ENCODE measurements at places on chromosomes 1 and 21. TPM values are rescaled to one million over a fixed set of nuclear protein-coding genes. Genes with fewer than 3 reads are reported as not detected.

Gene TNFSF18
- 0.60 TPM for total RNA-seq

Gene RAP1GAP
- 0.23 TPM for total RNA-seq

Gene CTSK
- total RNA-seq: 38.4 TPM

Gene TTC24
- total RNA-seq: not detected

Gene GUCA2B
- not detected for total RNA-seq

Gene POGK
- 11.3 TPM for total RNA-seq

Gene SPAG17
- not detected for total RNA-seq

Gene KLHDC8A
- total RNA-seq: 0.08 TPM

Gene ILDR2
- under 0.01 TPM for total RNA-seq

Gene SLC9C2
- not detected for total RNA-seq

Gene ATAD3C
- total RNA-seq: 0.15 TPM

Gene DENND2C
- total RNA-seq: 0.98 TPM

Gene OTUD3
- 3.4 TPM for total RNA-seq

Gene CATSPER4
- not detected for total RNA-seq

Gene OR2L2
- not detected for total RNA-seq

Gene MAB21L3
- 0.12 TPM for total RNA-seq

Gene PBX1
- total RNA-seq: 35.6 TPM

Gene VANGL1
- 5.7 TPM for total RNA-seq
